ENCODE measurements at places on chromosomes 3 and 15.
A peak's percentile ranks its signal among the peaks of the same experiment; 100 is the strongest.

- H3K27ac ChIP-seq = no peak overlapping the region
- DNase-seq = no peak
- no peak overlapping the region for H3K4me3 ChIP-seq
Observed at GRCh38 chr3:28575746-28576613, 227.4 kb upstream of the AZI2 start.

DNA sequence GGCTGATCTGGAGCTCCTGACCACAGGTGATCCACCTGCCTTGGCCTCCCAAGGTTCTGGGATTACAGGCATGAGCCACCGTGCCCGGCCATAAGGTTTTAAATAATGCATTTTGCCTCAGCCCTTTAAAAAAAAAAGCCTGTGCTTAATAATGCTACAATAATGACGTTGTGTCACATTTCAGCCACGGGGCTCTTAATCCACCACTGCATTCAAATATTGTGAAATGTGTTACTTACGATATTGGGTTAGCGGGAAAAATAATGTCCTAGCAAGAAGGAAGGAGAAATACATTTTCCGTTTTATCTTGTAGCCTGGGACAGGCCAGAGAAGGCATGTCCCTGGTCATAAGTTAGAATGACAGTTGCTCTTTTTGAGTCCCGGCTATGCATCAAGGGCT lies 17.6 kb downstream of the PAQR5 start:
- no peak for DNase-seq
- no peak overlapping the region for H3K4me3 ChIP-seq
- H3K27me3 ChIP-seq = peaks cover 1% of the 10 kb centered on the region
- H3K4me1 ChIP-seq = peaks cover 8% of the 10 kb centered on the region

- no peak overlapping the region for H3K27ac ChIP-seq
- no peak overlapping the region for H3K4me3 ChIP-seq
- no peaks in the 10 kb centered on the region for H3K27me3 ChIP-seq
- no peaks in the 10 kb centered on the region for H3K36me3 ChIP-seq
- H3K4me1 ChIP-seq = no peaks in the 10 kb centered on the region
Observed at GRCh38 chr3:154018100-154018696, 103.0 kb upstream of the ARHGEF26 start.

GRCh38 chr3:76131396-76132153 lies 346.2 kb upstream of the ZNF717 start:
- no peaks in the 10 kb centered on the region for H3K4me1 ChIP-seq
- H3K4me3 ChIP-seq = no peak overlapping the region
- H3K27ac ChIP-seq = no peak overlapping the region
- no peak for DNase-seq

GRCh38 chr15:39706206-39706605 lies 76.4 kb downstream of the FSIP1 start:
- no peak for DNase-seq
- H3K4me3 ChIP-seq = no peak overlapping the region
- no peaks in the 10 kb centered on the region for H3K27me3 ChIP-seq
- no peaks in the 10 kb centered on the region for H3K36me3 ChIP-seq
- H3K27ac ChIP-seq = no peak overlapping the region

- peaks cover 30% of the 10 kb centered on the region for H3K4me1 ChIP-seq
- no peaks in the 10 kb centered on the region for H3K36me3 ChIP-seq
- no peaks in the 10 kb centered on the region for H3K27me3 ChIP-seq
- DNase-seq = no peak
- peak overlapping the region; percentile 80 for H3K27ac ChIP-seq
- H3K4me3 ChIP-seq = peak overlapping the region; percentile 3
Observed at GRCh38 chr15:52262364-52262763, 33.2 kb downstream of the MYO5C start.

GRCh38 chr15:65910341-65910740 lies 41.0 kb downstream of the RAB11A start:
- no peak for DNase-seq
- H3K27ac ChIP-seq = no peak overlapping the region
- peaks cover 4% of the 10 kb centered on the region for H3K36me3 ChIP-seq
- H3K4me3 ChIP-seq = no peak overlapping the region
- H3K27me3 ChIP-seq = no peaks in the 10 kb centered on the region

GRCh38 chr15:90062023-90062442 lies 40.2 kb downstream of the IDH2 start:
- DNase-seq = peak; percentile 82
- no peak overlapping the region for H3K4me3 ChIP-seq
- H3K36me3 ChIP-seq = peaks cover 3% of the 10 kb centered on the region
- H3K27me3 ChIP-seq = no peaks in the 10 kb centered on the region

- no peak overlapping the region for H3K4me3 ChIP-seq
- H3K27ac ChIP-seq = no peak overlapping the region
- DNase-seq = no peak
- no peaks in the 10 kb centered on the region for H3K4me1 ChIP-seq
Observed at GRCh38 chr3:181555681-181556080, 156.0 kb upstream of the SOX2 start.

- no peak for DNase-seq
- H3K4me3 ChIP-seq = no peak overlapping the region
- no peaks in the 10 kb centered on the region for H3K36me3 ChIP-seq
- no peak overlapping the region for H3K27ac ChIP-seq
- no peaks in the 10 kb centered on the region for H3K27me3 ChIP-seq
Observed at GRCh38 chr15:47364230-47365141, 352.8 kb upstream of the SEMA6D start.

GRCh38 chr3:170804078-170804477 lies 65.9 kb downstream of the RPL22L1 start:
- DNase-seq = no peak
- peaks cover 30% of the 10 kb centered on the region for H3K27me3 ChIP-seq
- no peaks in the 10 kb centered on the region for H3K4me1 ChIP-seq
- no peak overlapping the region for H3K27ac ChIP-seq
- H3K36me3 ChIP-seq = no peaks in the 10 kb centered on the region
- no peak overlapping the region for H3K4me3 ChIP-seq

DNA sequence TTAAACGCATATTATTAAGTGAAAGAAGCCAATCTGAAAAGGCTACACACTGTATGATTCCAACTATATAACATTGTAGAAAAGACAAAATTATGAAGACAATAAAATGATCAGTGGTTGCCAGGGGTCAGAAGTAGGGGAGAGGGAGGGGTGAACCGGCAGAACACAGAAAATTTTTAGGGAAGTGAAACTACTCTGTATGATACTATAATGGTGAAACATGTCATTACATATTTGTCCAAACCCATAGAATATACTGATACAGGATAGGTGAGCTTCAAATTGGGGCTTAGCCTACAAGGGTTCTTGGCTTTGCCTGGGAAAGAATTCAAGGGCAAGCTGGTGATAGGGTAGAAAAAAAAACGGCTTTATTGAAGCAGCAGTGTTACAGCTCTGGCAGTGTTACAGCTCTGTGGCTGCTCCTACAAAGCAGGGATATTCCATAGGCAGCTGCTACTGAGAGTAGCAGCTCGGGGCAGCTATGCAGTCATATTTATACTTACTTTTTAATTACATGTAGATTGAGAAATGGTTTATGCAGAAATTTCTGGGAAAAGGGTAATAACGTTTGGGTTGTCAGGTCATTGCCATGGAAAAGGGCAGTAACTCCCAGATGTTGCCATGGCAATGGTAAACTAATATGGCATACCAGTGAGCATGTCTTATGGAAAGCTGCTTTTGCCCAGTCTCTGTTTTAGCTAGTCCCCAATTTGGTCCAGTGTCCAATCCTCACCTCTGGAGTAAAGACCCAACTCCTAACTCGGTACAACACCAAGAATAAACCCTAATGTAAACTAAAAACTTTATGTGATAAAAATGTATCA lies 125.1 kb upstream of the SLC25A36 start:
- no peak overlapping the region for H3K4me3 ChIP-seq
- H3K4me1 ChIP-seq = no peaks in the 10 kb centered on the region
- no peaks in the 10 kb centered on the region for H3K36me3 ChIP-seq
- H3K27me3 ChIP-seq = no peaks in the 10 kb centered on the region
- DNase-seq = no peak

DNA sequence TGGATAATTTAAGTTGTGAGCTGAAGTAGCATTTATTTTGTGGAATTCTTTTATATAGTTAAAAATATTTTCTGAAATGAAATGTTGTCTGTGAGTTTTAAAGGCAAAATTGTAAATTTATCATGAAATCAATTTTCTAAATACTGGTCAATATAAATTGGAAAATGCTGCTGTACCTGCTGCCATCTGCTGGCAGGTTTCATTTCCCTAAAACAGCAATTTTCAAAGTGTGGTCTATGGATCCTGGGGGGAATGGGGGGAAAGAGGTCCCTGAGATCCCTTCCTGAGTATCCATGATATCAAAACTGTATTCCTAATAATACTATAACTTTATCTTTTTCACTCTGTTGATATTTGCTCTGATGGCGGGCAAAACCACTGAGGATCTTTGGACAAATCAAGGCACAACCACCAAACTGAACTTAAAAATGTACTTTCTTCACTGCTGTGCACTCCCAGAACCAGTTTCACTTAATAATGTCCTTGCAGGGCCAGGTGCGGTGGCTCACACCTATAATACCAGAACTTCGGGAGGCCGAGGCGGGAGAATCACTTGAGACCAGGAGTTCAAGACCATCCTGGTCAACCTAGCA lies 17.2 kb upstream of the CCR4 start:
- peak; percentile 39 for DNase-seq
- H3K36me3 ChIP-seq = no peaks in the 10 kb centered on the region
- no peaks in the 10 kb centered on the region for H3K4me1 ChIP-seq

GRCh38 chr15:41513506-41514227 lies at the start of gene LTK:
TSS of gene LTK (minus strand) at chr15:41513827. CDS start at chr15:41513709, 118 bp downstream.
- H3K27ac ChIP-seq = no peak within 1 kb of the TSS
- DNase-seq = peak; percentile 38
- peaks cover 25% of the 10 kb centered on the region for H3K27me3 ChIP-seq
- H3K4me1 ChIP-seq = peaks cover 22% of the 10 kb centered on the region

- no peak for DNase-seq
- H3K4me3 ChIP-seq = no peak overlapping the region
- no peaks in the 10 kb centered on the region for H3K36me3 ChIP-seq
- no peak overlapping the region for H3K27ac ChIP-seq
- H3K4me1 ChIP-seq = no peaks in the 10 kb centered on the region
- no peaks in the 10 kb centered on the region for H3K27me3 ChIP-seq
Observed at GRCh38 chr15:71325481-71325880, 210.2 kb downstream of the THSD4 start.

DNA sequence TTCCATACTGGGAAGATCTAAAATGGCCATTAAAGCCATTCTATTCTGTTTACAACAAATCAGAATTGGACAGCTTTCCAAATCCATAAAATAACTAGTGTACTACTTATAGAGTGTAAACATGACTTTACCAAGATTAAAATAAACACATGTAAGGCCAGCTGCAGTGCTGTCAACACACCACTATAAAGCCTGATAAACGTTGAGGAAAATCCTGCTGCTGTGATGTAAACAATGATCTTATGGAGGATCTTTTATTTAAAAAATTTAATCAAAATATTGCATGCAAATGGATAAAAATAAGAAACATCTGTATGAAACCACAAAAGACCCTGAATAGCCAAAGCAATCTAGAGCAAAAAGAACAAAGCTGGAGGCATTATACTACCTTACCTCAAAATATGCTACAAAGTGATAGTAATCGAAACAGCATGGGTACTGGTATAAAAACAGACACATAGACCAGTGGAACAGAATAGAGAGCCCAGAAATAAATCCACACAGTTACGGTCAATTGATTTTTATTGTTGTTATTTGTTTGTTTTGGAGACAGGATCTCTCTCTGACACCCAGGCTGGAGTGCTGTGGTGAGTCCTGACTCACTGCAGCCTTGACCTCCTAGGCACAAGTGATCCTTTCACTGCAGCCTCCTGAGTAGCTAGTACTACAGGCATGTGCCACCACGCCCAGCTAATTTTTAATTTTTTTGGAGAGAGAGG lies 428.8 kb upstream of the C2CD4B start:
- H3K27ac ChIP-seq = no peak overlapping the region
- peaks cover 20% of the 10 kb centered on the region for H3K27me3 ChIP-seq
- no peaks in the 10 kb centered on the region for H3K36me3 ChIP-seq
- H3K4me3 ChIP-seq = no peak overlapping the region
- no peaks in the 10 kb centered on the region for H3K4me1 ChIP-seq

DNA sequence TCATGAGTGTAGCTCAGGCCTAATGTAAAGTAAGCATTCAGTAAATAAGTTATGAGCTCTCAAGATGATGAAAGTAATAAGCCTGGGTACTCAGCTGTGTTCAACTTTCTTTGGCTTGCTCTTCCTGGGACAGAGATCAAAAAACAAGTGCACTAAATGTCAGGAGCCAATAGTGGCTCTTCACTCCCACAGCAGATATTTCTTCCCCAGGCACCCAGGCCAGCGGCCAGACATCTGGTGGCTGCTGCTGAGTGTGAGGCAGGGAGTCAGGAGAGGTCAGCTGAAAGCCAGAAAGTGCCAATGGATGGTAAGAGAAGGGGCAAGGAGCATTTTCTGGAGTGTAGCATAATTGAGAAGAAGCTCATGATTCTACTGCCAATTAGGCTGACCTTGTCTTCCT lies 18.2 kb upstream of the ITGA11 start:
- no peaks in the 10 kb centered on the region for H3K36me3 ChIP-seq
- no peak overlapping the region for H3K4me3 ChIP-seq
- H3K27ac ChIP-seq = no peak overlapping the region

- peaks cover 9% of the 10 kb centered on the region for H3K36me3 ChIP-seq
- peaks cover 42% of the 10 kb centered on the region for H3K4me1 ChIP-seq
- no peak overlapping the region for H3K4me3 ChIP-seq
- H3K27ac ChIP-seq = no peak overlapping the region
- DNase-seq = no peak
Observed at GRCh38 chr3:15769256-15769915, 28.4 kb downstream of the ANKRD28 start.

GRCh38 chr3:183430325-183430957 lies 2.0 kb upstream of the MCF2L2 start:
- peak overlapping the region; percentile 43 for H3K27ac ChIP-seq
- no peaks in the 10 kb centered on the region for H3K36me3 ChIP-seq
- peak; percentile 66 for DNase-seq
- H3K27me3 ChIP-seq = peaks cover 3% of the 10 kb centered on the region

- peaks cover 1% of the 10 kb centered on the region for H3K27me3 ChIP-seq
- no peaks in the 10 kb centered on the region for H3K36me3 ChIP-seq
- DNase-seq = no peak
- H3K27ac ChIP-seq = no peak overlapping the region
- no peak overlapping the region for H3K4me3 ChIP-seq
Observed at GRCh38 chr3:133023362-133023761, 14.8 kb upstream of the TMEM108 start.

GRCh38 chr3:66997560-66998112 lies 471 bp upstream of the KBTBD8 start:
- DNase-seq = peak; percentile 28
- H3K4me3 ChIP-seq = peak overlapping the region; percentile 92
- peak overlapping the region; percentile 92 for H3K27ac ChIP-seq
- H3K36me3 ChIP-seq = peaks cover 8% of the 10 kb centered on the region

Data from activated CD4-positive, alpha-beta memory T cell treated with anti-CD3 and anti-CD28 coated beads for 36 hours (primary cell).